ENCODE measurements at places on chromosomes 2 and 18.

- no peak for DNase-seq
Measured at GRCh38 chr18:76461148-76461547, 33.9 kb downstream of the ZNF516 start.

GRCh38 chr2:161961061-161961460, 113.0 kb downstream of the DPP4 start:
- no peak for DNase-seq

DNA sequence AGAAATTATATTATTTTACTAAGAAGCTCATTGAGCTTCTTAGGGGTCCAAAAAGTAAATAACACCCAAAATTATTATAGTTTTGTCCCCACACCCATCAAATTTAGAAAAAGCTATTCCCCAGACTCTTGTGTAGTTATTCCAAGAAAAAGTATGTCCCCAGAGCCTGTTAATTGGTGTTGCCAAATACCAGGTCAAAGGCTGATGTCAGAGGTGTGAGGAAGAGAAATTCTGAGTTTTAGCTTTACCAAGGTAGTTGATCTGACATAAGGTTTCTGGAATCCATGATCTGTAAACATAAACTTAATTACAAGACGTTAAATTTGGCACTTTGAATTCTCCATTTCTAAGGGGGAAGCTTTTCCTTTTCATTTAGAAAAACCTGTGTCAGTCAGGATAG, 29.3 kb upstream of the PSME4 start:
- no peak for DNase-seq

GRCh38 chr2:28481905-28482304, 14.0 kb upstream of the PLB1 start:
- DNase-seq = no peak

- DNase-seq = no peak
Measured at GRCh38 chr2:171718720-171719119, 31.5 kb downstream of the DYNC1I2 start.

GRCh38 chr18:50822756-50823155, 2.9 kb upstream of the MRO start:
- no peak for DNase-seq

DNA sequence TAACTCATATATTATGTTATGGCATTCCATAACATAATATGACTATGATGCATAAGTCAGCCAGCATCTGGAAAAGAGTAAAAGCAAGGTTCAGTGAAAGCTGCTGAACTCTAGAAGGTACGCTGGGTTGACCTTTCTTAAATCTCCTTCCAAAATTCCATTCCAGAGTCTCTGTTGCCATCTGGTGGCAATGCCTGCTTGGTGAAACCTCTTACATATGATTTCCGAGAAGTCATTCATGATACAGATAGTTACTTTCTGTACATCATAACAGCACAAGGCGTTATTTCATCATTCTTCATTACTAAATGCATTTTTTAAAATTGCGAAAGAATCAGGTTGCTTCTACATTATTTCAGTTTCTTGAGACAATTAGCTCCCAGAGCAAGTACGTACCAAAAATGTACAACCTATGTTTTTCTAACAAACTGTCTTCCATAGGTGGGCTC, 7.0 kb upstream of the EPG5 start:
- peak; percentile 49 for DNase-seq

GRCh38 chr2:105926960-105927678, 182.4 kb downstream of the NCK2 start:
- peak; percentile 20 for DNase-seq

DNA sequence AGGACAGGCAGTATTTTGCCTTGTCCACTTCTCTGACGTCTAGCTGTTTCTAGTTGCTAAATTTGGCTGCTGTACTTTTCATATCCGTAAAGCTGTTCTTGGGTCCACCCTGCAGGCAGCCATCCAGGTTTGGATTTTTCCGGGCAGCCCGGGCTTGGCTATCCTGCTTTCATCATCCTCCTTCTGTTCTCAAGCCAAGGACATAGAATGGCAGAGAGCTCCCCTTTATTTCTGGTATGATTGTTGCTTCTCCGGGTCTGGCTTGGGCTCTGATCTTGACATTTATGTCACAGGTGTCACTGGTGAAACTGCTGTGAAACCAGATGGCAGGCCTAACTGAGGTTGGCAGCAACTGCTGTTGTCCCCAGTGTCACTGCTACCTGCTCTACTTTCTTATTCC, 35.5 kb downstream of the SCN2A start:
- no peak for DNase-seq

GRCh38 chr2:77512507-77512906, 9.7 kb downstream of the LRRTM4 start:
- DNase-seq = no peak

GRCh38 chr2:237097326-237097910, 11.7 kb downstream of the COPS8 start:
- no peak for DNase-seq

DNA sequence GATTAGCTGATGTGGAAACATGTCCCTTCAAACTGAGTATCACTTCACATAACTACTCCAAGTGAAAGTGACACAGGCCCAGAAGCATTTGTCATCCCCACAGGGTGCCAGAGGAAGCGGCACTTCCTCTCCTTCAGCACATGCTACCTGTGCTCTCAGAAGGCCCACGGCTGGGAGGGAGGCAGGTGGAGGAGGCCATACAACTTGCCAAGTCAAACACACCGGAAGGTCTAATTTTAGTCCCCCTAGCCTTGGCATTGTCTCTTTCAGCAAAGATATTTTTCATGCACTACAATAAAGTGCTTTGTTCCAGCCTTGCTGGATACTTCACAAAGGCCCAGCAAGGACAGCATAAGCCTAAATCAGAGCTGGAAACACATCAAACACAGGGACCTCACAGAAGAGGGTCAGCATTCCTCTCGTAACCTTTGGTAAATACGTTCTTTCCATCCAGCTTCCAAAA, 38.0 kb downstream of the VSNL1 start:
- DNase-seq = no peak

DNA sequence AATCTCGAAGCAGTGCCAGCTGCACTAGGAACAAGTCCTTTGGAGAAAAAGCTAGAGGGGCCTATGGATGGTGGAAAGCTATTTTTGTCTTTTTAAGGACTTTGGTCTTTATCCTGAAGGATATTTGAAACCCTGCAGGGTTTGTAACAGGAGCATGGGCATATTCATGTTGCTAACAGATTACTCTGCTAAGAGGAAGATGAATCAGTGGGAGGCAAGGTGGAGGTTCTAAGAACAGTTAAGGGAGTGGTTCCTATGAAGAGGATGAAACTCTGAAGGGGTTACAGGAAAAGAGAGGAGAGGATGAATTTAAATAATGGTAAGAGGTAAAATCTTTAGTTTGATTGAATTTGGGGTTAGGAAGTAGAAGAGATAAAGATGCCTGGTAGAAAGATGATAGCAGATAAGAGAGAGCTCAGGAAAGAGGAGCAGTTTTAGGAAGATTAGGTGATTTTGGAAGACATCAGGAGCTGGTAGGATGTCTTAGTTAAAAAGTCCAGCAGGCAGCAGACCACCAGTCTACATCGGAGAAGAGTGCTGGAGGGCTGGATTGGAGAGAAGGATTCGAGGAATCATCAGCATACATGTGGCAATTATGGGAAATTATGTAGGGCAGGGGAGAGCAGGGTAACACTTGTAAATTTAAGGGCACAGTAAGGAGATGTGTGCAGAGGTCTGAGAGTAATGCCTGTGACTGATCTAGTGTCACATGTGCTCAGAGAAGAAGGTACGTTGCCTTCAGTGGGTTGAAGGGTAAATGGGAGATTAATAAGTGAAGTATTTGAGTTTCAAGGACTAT, 39.3 kb upstream of the C1GALT1C1L start:
- DNase-seq = no peak

GRCh38 chr18:11497585-11497984, 111.8 kb upstream of the SLC35G4 start:
- no peak for DNase-seq

DNA sequence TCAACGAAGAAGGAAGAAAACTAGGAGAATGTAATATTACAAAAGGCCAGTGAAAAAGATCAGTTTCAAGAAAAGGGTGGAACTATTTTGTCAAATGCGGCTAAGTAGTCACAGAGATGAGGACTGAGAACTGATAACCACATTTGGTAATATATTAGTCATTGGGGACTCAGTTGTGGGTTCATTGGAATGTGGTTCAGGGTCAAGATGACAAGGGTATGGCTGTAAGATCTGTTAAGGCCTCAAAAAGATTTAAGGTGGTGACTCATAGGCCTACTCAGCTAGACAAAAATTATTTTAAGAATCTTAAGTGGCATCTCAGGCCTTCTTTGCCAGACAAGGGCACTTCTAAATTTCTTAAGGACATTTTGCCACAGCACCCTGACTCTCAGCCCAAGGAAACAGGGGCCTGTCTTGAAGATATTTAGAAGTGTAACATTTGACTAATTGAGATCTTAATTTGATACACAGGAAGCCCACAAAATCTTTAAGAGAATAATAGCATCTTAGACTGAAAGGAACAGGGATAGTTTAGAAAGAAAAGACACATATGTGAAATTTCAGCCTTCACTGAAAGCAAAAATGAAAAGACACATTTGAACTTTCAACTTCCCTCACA, 81.3 kb downstream of the STRADB start:
- no peak for DNase-seq

DNA sequence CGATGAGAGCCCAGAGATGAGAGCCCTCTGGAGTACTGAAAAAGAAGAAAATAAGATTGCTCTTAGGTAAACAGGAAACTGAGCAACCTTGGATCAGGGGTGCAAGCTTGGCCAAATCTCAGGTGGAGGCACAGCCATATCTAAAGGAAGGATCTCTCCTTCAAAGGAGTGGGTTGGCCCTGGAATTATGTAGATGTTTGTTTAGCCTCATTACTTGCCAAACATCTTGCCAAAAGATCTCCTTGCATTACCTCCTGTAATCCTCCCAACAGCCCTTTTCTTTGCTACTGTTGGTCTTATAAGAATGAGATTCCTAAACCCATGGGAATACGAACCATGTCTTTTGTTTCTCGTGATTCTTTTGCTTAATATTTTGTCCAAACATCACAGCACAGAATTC, 332.6 kb upstream of the NCKAP5 start:
- no peak for DNase-seq

DNA sequence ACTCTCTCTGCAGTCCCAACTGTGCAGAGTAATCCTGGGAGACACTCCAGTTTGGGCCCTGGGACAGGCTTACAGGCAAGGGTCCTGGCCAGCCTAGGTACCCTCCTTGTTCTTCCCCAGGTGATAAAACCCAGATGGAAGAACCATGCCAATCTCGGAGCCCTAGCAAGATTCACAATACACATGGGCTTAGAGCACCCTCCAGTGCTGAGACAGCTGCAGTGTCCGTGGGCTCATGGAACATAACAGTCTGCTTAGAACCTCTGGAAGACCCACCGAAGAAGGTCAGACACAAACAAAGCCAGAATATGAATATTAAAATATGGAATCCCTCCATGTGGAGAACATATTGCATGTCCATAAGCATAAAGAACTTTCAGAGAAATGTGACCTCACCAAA, 568.1 kb downstream of the KCNJ3 start:
- no peak for DNase-seq

- DNase-seq = no peak
Measured at GRCh38 chr2:55146263-55146662, 85.8 kb downstream of the CLHC1 start.

DNA sequence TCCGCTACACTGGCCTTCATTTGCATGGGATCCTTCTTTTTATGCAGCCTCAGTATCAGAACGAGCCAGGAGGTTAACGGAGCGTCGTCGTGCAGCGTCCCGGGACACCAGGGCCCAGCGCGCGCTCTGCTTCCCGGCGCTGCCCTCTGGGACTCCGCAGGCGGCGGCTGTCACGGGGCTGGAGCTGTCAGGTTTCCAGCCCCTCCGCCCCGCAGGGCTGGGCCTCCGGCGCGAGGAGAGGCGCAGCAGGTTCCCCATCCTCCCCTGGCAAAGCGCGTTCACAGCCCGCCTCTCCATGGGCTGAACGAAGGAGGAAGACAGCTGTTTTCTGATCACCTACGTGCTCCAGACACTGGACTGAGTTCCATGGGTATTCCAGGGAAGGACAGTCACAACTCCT, 12.5 kb upstream of the PAX8 start:
- no peak for DNase-seq

DNA sequence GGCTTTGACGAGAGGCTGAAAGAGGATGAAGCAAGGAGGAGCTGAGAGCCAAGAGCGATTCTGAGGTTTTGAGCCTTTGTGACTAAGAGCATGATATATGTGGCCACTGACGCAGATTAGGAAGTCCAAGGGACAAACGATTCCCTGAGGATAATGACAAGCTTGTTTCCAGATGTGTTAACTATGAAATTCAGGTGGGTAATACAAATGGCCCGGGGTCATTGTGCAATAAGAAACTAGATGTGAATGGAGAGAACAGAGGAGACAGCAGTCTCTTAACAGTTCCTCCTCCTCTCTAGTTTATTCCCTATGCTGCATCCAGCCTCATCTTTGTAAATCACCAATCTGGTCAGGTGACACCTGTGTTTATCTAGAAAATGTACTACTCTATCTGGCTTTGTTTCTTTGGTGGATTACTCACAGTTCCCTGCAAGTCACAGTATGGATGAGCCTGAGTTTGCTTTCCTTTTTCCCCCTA, 84.2 kb downstream of the SOCS6 start:
- DNase-seq = no peak

DNA sequence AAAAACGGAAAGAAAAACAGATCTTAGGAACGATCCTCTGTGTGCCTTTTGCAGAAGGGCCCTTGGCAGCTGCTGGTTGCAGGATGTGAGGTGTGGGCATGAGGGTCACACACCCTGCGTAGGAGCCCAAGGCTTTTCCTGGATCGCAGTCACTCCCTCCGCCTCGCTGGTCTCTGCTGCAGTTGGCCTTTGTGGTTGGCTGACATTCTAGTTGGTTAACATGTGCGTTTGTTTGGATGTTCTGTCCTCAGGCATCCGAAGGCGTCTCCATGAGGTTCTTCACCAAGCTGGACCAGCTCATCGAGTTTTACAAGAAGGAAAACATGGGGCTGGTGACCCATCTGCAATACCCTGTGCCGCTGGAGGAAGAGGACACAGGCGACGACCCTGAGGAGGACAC, 61.7 kb downstream of the INPP5D start:
- no peak for DNase-seq

- no peak for DNase-seq
Measured at GRCh38 chr18:48061781-48062570, 131.5 kb upstream of the SMAD2 start.

DNA sequence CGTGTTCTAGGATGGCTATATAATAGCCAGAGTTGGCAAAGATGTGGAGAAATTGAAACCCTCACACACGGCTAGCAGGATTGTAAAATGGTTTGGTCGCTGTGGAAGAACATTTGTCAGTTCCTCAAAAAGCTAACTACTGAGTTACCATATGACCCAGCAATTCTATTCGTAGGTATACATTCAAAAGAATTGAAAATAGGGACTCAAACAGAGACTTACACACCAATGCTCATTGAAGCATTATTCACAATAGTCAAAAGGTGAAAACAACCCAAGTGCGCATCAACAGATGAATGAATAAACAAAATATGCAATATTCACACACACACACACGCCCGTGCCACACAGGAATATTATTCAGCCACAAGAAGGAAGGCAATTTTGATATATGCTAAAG, 98.7 kb downstream of the PLA2R1 start:
- no peak for DNase-seq

DNA sequence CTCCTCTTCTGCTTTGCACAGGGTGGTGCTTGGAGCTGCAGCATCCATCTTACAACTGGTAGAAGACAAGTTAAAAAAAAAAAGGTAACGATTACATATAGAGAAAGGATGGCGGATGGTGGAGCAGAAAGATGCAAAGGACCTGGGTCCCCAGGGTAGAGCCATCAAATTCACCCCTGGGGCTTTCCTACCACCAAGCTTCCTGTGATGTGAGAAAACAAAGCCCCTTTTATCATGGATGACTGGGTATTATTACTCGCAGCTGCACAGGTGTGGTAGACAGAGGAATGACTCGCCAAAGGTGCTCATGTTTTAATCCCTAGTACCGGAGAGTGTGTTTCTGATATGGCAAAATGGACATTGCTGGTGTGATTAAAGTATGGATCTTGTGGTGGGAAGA, 1.3 kb upstream of the ACOXL start:
- no peak for DNase-seq
